Fibroblast of lung (primary cell): ENCODE measurements at places on chromosomes 11 and 22.

DNA sequence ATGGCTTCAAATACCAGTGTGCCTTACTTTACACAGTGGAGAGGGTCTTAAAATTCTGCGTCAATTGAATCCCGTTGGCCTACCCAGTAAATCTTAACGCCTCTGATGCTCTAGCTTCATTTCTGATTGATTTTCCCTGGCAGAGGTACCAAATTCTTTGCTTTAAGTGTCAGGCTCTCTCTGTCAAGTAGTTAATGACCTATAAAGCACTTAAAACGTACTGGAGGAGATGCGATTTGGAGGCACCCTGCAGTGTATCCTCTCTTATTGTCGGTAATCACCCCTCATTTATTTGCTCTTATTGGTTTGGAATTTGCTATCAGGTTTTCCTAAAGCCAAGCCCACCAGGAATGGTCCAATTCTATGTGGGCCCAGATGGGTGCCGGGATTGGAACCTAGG, 59.2 kb downstream of the NFAM1 start:
- DNase-seq = no peak

DNA sequence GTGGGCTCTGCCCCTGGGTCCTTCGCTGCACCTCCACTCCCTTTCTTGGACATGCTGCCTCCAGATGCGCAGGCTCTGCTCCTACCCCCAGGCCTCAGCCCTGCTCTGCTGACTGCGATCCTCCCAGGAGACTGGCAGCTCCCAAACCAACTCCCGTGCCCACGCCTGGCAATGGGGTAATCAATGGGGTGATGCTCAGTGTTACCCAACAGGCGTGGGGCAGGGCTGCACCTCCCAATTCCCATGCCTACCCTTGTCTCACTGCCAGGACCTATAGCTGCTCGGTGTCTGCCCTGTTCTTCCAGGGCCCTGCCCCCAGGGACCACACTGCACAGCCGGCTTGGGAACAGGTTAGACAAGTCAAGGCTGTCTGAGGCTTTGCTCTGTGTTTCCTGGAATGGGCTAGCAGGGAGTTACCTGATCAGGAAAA, at the start of gene ALDH3B2:
ALDH3B2 (minus strand) TSS at position 182 of the 430 bp plus-strand sequence. CDS start 7,688 bp downstream, outside the sequence.
- DNase-seq = no peak

- no peak for DNase-seq
Observed at GRCh38 chr22:45235101-45235777, 5.5 kb downstream of the KIAA0930 start.

GRCh38 chr11:123760894-123761293, 6.6 kb upstream of the OR6X1 start:
- no peak for DNase-seq

DNA sequence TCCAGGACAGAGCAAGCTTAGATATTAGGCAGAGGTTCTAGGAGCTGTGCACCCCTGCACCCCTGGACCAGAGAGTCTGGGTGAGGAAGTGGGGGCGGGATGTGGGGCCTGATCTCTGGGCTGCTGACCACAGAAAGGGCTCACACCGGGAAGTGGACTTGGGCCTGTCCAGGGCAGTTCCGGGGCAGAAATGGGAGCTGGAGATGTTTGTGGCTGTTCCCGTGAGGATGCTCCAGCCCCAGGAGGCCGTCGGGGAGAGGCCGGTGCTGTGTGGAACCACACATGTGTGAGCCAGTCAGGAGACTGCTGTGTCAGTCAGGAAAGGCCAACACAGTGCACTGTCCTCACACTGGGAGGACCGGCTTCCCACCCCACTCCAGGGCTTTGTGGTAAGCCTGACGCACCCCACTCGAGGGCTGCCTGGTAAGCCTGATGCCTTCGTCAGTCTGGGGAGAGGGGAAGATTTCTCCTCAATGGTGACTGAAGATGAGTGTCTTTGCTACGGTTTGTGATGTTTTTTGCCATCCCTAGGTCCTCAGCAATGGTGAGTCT, 741.0 kb downstream of the BRD1 start:
- no peak for DNase-seq

GRCh38 chr11:73414977-73415651, 38.9 kb downstream of the RELT start:
- DNase-seq = peak; percentile 77
